Mucosa of descending colon (tissue), 3 donors: ENCODE measurements at places on chromosomes 12 and 14. TPM values are rescaled to one million over a fixed set of nuclear protein-coding genes. Genes with fewer than 3 reads are reported as not detected.

GUCY2C gene
- total RNA-seq = 94.8 TPM

CCDC175 gene
- 0.60 TPM for total RNA-seq

MFAP5 gene
- 10.7 TPM for total RNA-seq

DAO gene
- total RNA-seq = 4.8 TPM

HOTAIR gene
- not detected for total RNA-seq

NOXRED1 gene
- total RNA-seq = 0.82 TPM

CMTM5 gene
- 3.5 TPM for total RNA-seq

C1QL4 gene
- total RNA-seq = not detected

GRIP1 gene
- total RNA-seq = 22.8 TPM

RD3L gene
- total RNA-seq = not detected

RFLNA gene
- total RNA-seq = 18.0 TPM

C12orf60 gene
- 0.46 TPM for total RNA-seq

C12orf56 gene
- 0.09 TPM for total RNA-seq

VWF gene
- 82.5 TPM for total RNA-seq

SLCO1C1 gene
- total RNA-seq = 1.6 TPM

GPRC5D gene
- total RNA-seq = not detected

FOXN3 gene
- total RNA-seq = 77.4 TPM

AMDHD1 gene
- total RNA-seq = 0.35 TPM

ZFP36L1 gene
- 472 TPM for total RNA-seq

CPNE6 gene
- 2.2 TPM for total RNA-seq
